Stimulated activated CD4-positive, alpha-beta T cell treated with anti-CD3 and anti-CD28 coated beads, Interleukin-4, amount 100 ng/mL, for 24 hours (primary cell): ENCODE measurements at places on chromosomes 11 and 22.
A peak's percentile ranks its signal among the peaks of the same experiment; 100 is the strongest.

DNA sequence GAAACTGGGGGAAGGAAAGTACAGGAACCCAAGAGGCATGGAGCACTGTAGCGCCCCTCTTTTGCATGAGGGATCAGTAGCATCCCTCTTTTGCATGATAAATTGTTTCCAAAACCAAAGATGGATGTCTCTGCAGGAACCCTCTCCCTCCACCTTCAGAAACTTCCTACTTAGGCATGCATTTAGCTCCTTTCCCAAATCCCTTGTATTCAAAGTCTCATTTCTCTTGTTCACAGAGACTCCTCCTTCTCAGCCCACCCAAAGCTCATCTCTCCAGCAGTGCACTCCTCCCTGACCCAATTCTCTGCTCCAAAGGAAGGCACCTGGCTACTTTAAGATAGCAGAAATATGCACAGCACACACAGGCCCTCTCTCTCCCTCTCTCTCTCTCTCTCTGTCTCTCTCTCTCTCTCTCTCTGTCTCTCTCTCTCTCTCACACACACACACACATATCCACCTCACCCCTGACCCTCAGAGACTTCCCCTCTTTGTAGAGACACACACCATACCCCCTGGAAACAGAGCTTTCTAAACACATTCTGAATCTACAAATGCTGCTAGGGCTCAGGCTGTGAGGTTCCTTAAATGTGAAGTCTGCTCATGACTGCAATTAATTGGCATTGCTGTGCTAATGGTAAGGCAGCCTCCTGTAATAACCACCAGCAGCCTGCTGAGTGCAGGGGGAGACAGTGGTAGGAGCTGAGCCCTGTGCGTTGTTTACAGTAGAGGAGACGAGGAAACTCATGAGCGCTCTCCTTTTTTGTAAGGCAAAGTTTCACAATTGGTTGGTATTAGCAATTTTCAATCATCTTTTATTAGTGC is 519.6 kb downstream of the NTM start:
- DNase-seq = no peak

DNA sequence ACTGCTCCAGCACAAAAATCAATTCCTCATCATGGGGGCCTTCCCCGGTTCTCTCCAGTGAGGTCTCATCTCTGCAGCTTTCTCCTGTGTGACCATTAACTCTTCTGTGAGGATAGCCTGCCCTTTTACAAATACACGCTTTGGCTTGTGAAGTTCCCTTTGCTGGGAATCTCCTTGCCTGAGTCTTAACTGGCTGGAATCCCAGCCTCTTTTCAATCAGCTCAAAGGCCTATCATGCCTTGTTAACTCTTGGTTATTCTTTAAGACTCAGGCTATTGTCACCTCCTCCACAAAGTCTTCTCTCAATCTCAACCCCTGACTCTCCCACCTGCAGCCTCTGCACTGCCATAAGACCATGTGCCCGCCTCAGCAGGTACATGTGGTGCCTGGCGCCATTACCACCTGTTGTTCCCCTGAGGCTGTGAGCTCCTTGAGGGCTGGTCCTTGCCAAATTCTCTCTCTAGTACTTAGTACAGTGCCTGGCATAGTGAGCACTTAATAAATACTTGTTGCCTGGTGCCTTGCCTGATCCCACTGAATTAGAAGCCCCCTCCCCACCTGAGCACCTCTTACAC is 128.2 kb downstream of the ST3GAL4 start:
- DNase-seq = no peak

- no peak for DNase-seq
These were observed 28.7 kb downstream of the ZBTB16 start for GRCh38 chr11:114088216-114088615.

- no peak for DNase-seq
These were observed 26.5 kb downstream of the GLB1L2 start for GRCh38 chr11:134358165-134358855.

- DNase-seq = peak; percentile 37
These were observed 95.2 kb downstream of the TP53I11 start for GRCh38 chr11:44855493-44855849.

- DNase-seq = peak; percentile 61
These were observed 52.9 kb downstream of the SYT13 start for GRCh38 chr11:45233121-45233803.

DNA sequence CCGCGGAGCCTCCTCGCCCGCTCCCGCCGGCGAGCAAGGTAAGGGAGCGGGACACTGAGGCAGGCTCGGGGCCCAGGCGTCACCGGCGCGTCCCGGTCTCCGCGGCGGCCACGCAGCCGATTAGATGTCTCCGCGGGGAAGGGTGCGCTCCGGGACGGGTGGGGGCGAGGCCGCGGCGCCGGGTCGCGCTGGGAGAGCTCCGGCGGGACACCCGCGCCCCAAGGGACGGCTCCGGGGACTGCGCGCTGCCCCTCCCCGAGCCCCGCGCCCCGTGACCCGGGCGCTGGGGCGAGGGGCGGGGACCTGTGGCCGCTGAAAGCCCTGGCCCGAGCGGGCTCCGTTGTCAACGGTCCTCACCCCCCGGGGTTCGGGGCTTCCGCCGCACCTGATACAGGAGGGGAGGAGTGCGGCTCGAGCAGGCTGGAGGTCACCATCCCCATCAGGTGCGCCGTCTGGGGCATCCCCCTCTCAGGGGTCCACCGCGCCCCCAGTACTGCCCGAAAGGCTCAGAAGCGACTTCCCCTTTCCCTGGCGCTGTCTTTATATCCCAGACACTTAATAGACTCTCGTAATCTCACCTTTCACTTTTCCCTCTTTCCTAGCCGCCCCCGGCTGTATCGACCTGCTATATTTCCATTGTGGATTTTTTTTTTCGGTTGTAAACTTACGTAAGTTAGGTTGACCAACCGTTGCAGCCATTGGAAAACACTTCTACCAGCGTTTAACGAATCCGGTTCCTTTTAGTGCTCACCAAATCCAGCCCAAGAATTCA is 573 bp downstream of the PPFIA1 start:
- peak; percentile 35 for DNase-seq

DNA sequence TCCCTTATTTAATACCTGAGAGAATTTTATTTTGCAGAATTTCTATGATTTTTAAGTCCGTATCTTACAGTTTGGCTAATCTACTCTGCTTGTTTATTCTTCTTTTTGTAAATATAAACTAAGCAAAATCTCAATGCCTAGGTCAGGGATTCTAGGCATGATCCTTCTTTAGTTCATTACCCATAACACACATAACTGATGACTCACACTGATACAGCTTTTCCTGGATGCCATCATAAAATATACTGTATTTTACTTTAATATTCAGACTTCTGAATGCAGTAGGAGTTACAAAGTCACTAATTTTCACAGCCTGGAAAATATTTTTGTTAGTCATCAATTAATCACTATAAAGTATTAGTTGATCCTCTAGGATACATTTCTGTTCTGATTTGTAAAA is 898.2 kb upstream of the RAG2 start:
- no peak for DNase-seq

GRCh38 chr22:23704829-23705228 is 14.0 kb downstream of the RGL4 start:
- no peak for DNase-seq

- DNase-seq = peak; percentile 45
These were observed 34.7 kb downstream of the ATG16L2 start for GRCh38 chr11:72848846-72849466.
